ENCODE measurements at places on chromosomes 16 and 17. TPM values are rescaled to one million over a fixed set of nuclear protein-coding genes. Genes with fewer than 3 reads are reported as not detected.
A peak's percentile ranks its signal among the peaks of the same experiment; 100 is the strongest.

Gene DDX28
- 26.1 TPM for total RNA-seq

- peaks cover 12% of the 10 kb centered on the region for H3K4me1 ChIP-seq
- H3K4me3 ChIP-seq: peak overlapping the region; percentile 84
- peak; percentile 93 for DNase-seq
- H3K36me3 ChIP-seq: no peaks in the 10 kb centered on the region
- H3K27me3 ChIP-seq: peaks cover 16% of the 10 kb centered on the region
- H3K27ac ChIP-seq: no peak overlapping the region
These were observed 209.7 kb downstream of the RBFOX3 start for GRCh38 chr17:79400989-79401703.

DNA sequence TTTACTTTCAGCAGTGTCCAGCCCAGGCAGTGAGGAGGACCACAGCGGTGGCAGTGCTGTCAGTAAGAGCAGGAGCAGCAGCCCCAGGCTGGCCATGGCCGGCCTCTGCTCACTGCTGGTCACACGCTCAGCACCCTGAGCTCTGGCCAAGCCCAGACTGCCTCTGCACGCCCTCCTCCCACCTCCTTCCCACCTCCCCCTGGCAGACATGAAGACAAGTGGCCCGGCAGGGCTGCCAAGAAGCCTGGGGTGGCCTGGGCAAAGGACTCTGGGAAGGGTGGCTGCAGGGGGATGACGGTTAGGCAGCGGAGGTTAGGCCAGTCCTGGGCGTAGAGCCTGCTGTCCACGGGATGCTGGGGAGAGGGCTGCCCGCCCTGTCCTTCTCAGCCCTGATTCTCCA is at the start of gene C16orf89:
Gene C16orf89 (minus strand): TSS at position 144 of the 400 bp plus-strand sequence. CDS start 48 bp downstream, at position 96.
- no peak within 1 kb of the TSS for H3K4me3 ChIP-seq
- no peak within 1 kb of the TSS for H3K27ac ChIP-seq
- peaks cover under 1% of the 10 kb centered on the region for H3K4me1 ChIP-seq
- no peak for DNase-seq
- H3K27me3 ChIP-seq: no peaks in the 10 kb centered on the region

DNA sequence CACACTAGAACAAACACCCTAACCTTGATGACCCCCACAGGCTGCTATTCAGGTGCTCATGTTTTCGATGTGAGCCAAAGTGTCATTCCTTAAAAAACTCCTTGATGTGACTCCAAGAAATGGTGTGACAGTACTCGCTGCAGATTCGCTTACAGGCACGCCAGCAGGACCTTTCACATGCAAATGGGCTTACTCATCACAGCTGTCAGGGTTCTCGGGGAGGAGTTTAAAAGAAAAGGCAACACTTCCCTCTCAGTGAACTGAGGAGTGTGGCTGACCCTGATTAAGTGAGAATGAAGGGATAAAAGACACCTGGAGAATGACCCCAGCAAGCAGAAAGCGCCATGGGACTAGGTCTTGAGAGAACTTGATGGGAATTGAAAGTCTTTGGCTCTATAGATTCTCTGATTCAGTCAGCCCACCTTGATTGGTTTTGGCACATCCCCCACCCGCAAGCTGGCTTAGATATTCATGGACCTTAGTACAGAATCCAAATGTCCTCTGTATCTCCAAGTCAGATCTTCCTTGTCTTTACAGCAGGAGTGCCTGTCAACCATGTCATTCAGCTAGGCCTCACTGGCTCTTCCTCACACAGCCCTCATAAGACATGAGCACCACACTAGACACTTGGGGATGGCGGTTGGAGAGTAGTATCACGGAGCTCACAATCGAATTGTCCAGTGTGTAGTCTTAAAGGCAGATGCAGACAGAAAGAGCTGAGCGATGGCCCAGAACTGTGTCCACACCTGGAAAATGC is 82.6 kb downstream of the HIC1 start:
- H3K36me3 ChIP-seq: peaks cover 10% of the 10 kb centered on the region
- no peaks in the 10 kb centered on the region for H3K27me3 ChIP-seq
- DNase-seq: no peak
- H3K4me3 ChIP-seq: no peak overlapping the region

Gene MMP28
- total RNA-seq: not detected

DNA sequence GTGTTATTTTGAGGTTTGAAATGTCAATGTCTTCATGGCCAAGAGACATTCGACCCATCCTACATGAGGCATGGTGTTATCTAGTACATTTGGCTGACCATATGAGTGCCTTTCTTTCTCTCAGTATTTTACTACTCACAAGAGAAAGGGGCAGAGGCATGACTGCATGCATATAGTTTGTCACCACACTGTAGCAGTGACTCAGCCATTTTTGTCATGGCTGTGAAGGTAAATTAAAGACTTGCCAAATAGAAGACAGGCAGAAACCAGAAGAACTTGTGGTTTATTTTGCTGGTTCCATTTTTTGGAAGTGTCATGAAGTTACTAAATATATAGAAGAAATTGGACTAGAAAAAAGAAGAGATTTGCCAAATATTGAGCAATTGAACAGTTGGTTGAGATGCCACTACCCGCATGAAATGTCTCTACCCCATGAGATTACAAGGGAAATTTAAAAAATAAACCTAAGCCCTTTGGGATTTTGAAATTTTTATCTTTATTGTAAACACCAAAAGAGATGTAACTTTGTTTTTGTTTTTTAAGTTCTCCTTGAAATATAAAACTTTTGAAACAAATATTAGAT is 170.3 kb downstream of the CHD9 start:
- DNase-seq: no peak
- H3K4me1 ChIP-seq: peaks cover 3% of the 10 kb centered on the region
- no peak overlapping the region for H3K4me3 ChIP-seq
- H3K27me3 ChIP-seq: no peaks in the 10 kb centered on the region
- no peak overlapping the region for H3K27ac ChIP-seq

DNA sequence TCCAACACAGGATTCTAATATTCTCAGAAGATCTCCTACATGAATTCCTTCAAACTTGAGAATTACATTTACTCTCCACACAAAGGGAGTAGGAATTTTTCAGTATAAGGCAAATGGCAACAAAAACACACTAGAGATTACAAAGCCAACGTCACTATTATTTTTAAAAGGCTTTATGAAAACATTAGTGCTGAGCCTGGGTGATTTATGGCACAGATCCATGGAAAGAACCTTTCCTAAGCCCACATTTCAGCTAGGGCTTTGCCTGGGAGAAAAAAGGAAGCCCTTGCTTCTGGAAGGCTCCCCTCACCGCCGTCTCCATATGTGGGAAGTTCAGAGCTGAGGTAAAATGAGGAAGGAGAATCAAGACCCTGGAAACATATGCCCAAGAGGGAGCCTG is 499.4 kb upstream of the HSBP1 start:
- no peak for DNase-seq
- H3K27ac ChIP-seq: no peak overlapping the region
- H3K4me3 ChIP-seq: no peak overlapping the region
- H3K4me1 ChIP-seq: no peaks in the 10 kb centered on the region

GRCh38 chr16:85794696-85795095 is 4.6 kb downstream of the EMC8 start:
- no peak for DNase-seq
- H3K27me3 ChIP-seq: no peaks in the 10 kb centered on the region
- H3K4me1 ChIP-seq: peaks cover 41% of the 10 kb centered on the region
- H3K36me3 ChIP-seq: peaks cover 55% of the 10 kb centered on the region
- H3K4me3 ChIP-seq: no peak overlapping the region

DNA sequence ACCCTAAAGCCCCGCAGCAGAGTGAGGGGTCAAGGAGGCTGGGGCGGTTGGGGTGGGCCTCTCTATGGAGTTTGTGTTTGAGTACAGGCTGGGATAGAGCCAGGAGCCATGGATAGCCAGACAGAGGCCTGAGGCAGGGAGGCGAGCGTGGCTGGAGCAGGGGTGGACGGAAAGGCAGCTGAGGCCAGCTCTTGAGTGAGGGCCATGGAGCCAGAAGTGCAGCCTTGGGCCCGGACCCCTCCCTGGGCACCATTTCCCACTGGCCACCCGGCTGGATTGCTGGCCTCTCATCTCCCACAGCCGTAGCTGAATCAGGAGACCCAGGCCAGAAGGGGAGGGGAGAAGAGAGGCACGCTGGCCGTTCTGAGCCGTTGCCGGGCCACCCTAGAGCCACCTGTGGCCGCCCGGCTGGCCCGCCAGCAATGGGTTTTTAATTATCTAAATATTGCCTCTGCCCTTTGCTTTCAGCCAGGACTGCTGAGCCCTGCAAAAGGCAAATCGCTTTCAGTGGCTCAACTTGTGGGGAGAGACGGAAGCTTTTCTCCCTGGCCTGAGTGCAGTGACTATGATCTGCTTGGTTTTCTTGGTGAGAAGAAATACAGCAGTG is 75.2 kb upstream of the GSE1 start:
- no peak for DNase-seq
- H3K36me3 ChIP-seq: no peaks in the 10 kb centered on the region
- H3K4me3 ChIP-seq: no peak overlapping the region
- H3K27ac ChIP-seq: no peak overlapping the region

DNA sequence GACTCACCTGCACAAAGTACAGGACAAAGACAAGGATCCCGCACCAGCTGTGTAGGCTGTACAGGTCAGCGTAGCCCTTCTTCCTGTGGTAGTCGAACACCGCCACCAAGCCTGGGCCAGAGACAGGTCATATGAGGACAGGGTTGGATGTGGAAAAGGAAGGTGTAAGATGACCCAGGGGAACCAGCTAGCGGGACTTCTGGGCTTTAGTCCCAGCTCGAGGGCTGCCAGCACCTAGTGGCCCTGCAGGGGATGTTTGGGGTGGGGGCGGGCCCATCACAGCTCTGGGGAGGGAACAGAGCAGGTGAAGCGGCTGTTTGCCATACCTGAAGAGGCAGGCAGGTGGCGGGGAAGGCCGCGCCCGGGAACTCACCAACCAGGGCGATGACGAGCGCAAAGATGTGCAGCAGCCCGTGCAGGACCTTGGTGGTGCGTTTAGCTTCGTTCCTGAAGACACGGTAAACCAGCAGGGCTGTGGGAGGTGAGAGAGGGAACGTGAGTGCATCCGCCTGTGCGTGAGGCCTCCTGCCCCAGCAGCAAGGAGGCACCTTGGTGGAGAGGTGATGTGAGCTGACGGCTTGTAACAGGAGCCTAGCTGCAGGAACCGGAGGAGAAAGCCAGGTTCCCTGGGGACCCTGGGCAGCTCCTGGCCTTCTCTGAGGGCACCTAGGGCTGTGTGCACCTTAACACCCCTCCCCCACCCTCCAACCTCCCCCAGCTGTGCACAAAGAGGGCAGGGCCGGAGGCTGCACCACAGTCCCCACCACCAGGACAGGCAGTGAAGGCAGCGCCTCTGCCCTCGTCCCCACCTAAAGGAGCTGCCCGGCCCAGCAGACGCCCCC is 10.2 kb downstream of the CYB561 start:
- H3K27ac ChIP-seq: no peak overlapping the region
- peaks cover 1% of the 10 kb centered on the region for H3K36me3 ChIP-seq
- peaks cover 46% of the 10 kb centered on the region for H3K4me1 ChIP-seq
- no peaks in the 10 kb centered on the region for H3K27me3 ChIP-seq

- DNase-seq: no peak
- peaks cover 6% of the 10 kb centered on the region for H3K4me1 ChIP-seq
- H3K27me3 ChIP-seq: no peaks in the 10 kb centered on the region
- peaks cover 49% of the 10 kb centered on the region for H3K36me3 ChIP-seq
These were observed 6.9 kb downstream of the TBX6 start for GRCh38 chr16:30084816-30085159.

DNA sequence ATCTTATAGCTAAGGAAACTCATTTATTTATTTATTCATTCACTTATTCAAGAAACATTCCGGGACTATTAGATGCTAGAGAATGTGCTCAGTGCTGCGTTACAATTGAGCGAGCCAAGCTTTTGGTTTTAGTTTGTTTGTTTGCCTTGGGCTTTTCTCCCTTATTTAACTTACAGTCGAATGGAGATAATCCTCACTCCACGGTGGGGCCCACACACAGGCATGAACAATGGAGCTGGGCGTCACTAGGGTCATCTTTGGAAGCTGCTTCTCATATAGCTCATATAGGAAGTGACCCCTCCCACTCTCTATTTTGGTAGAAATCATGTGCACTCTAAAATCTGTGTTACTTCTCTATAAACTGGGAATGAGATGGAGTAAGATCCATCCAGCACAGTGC is 210.0 kb downstream of the TMEM114 start:
- no peaks in the 10 kb centered on the region for H3K4me1 ChIP-seq
- H3K4me3 ChIP-seq: no peak overlapping the region
- H3K36me3 ChIP-seq: no peaks in the 10 kb centered on the region

Gene FOXN1
- total RNA-seq: not detected

- H3K4me1 ChIP-seq: no peaks in the 10 kb centered on the region
- H3K4me3 ChIP-seq: no peak overlapping the region
- H3K27ac ChIP-seq: no peak overlapping the region
- H3K27me3 ChIP-seq: no peaks in the 10 kb centered on the region
- no peaks in the 10 kb centered on the region for H3K36me3 ChIP-seq
These were observed 31.4 kb downstream of the ANKFN1 start for GRCh38 chr17:56184650-56185049.

Gene MPRIP
- total RNA-seq: 155 TPM

Measured in activated CD4-positive, alpha-beta T cell treated with anti-CD3 and anti-CD28 coated beads, Interleukin-2, amount 10 ng/mL, durations not matched to agents 24 days and 14 days (primary cell).